ENCODE measurements at places on chromosomes 16 and 17.

GRCh38 chr16:11291091-11291703 lies 10.1 kb upstream of the PRM1 start:
- no peak for DNase-seq

DNA sequence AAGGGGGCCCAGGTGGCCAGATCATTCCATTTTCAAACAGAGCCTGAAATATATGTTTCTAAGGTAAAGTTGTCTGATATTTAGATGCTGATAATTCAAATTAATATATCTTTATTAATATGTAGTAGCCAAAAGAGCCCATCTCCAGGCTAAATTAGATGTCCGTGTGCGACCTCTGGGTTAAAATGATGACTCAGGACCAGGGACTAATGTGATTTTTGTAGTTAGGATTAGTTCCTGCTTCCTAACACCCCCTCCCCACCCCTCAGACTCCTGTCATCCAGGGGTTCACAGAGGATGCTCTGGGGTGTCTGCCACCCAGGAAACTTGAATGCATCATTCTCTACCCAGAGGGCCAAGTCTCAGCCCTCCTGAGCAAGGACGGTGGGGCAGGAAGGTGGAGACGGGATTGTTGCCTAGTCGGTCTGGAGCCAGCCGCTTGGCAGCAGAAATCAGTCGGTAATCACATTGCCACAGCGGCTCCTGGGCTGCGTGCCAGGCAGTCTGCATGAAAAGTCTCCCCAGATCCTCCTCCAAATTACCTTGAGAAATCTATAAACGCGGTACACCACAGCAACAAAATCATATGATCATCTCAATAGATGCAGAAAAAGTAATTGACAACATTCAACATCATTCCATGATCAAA lies 29.8 kb downstream of the CNGB1 start:
- no peak for DNase-seq

DNA sequence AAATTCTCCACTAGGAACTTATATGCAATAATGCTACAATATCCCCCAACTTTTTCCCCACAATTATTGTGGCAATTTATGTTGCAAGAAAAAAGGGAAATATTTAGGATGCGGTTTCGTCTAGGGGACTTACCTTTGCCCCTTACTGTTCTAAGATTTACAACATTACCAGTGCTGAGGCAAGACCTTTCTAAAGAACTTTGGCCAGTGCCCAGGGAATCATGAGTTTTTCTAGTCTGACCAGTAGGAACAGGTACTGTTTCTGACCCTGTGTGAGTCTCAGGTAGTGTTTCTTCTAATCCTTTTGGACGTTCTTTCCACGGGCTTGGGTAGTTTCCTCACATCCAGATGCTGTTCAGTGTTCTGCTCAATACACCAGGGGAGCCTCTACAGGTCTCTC lies 373.7 kb downstream of the HAPSTR1 start:
- DNase-seq: no peak

GRCh38 chr17:45837603-45838002 lies 7.1 kb upstream of the SPPL2C start:
- no peak for DNase-seq

- DNase-seq: peak; percentile 70
These were observed 1.3 kb upstream of the SENP3 start for GRCh38 chr17:7560172-7561027.

DNA sequence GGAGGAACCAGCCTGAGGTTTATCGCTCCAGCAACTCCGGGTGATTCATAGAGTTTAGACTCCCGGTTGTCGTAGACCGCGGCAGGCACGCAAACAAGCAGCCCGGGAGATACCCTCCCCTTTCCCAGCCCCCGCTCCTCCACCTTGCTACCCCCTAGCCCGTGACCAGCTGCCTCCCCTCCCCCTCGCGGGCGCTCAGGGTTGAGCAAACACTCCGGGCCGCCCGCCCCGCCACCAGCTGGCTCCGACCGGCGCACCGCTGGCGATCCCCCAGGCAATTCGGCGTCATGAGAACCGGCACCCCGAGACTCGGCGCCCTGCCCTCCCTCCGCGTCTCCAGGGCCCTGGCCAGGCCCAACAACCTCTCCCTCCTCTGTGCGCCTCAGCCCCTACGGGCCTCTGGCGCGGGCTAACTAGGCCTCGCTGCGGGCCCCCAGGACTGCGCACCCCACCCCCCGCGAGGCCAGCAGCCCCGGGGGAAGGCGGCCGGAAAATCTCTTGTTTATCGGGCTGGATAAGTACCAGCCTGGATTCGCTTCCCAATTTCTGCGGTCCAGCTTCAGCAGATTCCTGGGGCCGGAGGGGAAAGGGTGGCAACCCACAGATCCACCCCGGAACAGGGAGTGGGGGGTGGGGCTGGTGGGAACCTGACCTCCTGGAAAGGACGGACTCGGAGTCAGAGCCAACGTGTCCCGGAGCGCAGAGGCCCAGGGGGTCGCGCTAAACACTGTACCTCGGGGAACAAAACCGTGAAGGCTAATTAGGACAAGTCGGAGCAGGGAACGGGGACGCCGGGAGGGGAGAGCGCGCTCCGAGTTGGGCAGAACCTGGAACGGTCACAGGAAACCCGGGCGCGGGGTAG lies 951 bp upstream of the GPRC5C start:
- no peak for DNase-seq

DNA sequence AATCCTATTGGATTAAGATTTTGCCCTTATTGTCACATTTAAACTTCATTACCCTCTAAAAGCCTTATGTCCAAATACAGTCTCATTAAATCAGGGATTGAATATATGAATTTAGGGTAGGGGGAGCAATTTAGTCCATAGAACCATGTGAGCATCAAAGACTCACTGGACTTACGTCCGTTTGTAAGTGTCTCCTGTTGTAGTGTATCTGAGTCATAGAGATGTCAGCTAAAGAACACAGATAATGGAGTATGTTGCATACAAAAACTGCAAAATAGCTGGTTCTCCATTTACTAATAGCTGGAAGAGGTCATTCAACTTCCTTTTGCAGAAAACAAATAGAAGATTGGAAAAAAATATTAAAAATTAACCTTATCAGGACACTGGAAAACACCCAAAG lies 599.1 kb upstream of the SOX9 start:
- no peak for DNase-seq

GRCh38 chr16:2825049-2825742 lies 4.9 kb upstream of the ZG16B start:
- DNase-seq: no peak

DNA sequence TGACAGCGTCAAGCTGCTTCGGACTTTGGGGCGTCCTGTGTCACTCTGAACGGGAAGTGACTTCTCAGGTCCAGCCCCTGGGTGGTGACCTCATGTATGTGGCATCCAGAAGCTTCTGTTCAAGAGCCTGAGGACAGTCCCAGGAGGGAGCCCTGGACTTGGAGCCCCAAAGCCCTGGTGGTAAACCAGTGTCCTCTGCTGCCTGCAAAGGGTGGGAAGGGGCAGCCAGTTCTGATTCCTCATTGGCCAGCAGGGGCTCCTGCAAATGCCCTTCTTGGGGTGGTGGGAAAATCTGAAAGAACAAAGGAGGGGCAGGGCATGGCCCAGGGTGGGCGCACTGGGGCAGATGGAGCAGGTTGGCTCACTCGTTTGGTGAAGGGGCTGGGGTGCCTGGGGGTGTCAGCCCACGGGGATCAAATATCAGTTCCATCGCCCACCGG lies 1.6 kb downstream of the OSGIN1 start:
- DNase-seq: peak; percentile 59

- no peak for DNase-seq
These were observed 20.1 kb downstream of the SIAH1 start for GRCh38 chr16:48365025-48365600.

DNA sequence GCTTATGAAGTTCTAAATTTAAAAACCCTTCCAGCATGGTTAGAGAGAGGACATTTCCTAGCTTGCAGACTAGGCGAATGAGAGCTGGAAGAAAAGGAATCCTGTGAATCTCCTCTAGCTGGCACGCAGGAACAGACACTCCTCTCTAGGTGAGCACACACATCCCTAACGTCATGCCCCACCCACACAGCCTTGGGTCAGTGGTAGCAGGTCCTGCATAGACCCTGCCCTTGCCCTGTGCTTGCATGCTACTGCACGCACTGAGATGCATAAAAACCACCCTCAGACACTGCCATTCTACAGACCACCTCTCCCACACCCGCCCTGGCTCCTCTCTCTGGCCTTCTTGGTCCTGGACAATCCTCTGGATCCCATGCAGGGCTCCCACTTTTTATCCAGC lies 23.5 kb downstream of the CES1 start:
- no peak for DNase-seq

DNA sequence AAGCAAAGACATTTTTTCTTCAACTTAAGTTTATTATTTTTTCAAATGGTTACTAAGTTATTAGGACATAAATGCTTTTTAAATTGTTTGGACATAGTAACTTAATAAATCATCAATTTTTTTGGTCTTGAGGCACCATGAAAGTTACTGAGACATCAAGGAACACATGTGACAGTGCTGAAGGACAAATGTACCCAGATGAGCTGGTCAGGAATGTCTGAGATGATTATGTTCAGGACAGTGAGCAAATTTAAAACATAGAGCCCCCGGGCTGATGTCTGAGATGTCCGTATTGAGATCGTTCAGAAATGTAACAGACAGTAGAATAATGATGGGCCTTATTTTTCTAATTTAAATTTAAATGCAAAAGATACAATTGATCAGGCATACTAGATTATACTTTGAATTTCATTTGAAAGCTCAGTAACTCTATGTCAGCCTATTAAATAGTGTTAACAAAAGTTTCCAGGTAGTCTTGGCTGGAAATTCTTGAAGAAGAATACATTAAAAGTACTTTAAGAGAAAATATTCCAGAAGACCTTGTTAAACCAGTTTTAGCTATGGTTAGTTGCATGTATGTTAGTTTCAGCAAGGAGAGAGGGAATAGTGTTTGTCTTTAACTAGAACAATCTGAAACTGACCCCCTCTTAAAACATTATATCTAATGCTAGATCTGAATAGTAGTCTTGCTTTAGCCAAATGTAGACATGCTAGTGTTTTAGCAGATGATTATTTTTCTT lies 36.4 kb downstream of the SEC14L1 start:
- DNase-seq: no peak

- no peak for DNase-seq
These were observed 29.8 kb upstream of the EIF1 start for GRCh38 chr17:41658846-41659245.

- no peak for DNase-seq
These were observed 59.0 kb downstream of the ARHGAP17 start for GRCh38 chr16:24955975-24956731.

- DNase-seq: no peak
These were observed 1.3 kb upstream of the DNAH2 start for GRCh38 chr17:7715936-7716886.

- DNase-seq: peak; percentile 46
These were observed 18.7 kb upstream of the EVI2A start for GRCh38 chr17:31339906-31340661.

DNA sequence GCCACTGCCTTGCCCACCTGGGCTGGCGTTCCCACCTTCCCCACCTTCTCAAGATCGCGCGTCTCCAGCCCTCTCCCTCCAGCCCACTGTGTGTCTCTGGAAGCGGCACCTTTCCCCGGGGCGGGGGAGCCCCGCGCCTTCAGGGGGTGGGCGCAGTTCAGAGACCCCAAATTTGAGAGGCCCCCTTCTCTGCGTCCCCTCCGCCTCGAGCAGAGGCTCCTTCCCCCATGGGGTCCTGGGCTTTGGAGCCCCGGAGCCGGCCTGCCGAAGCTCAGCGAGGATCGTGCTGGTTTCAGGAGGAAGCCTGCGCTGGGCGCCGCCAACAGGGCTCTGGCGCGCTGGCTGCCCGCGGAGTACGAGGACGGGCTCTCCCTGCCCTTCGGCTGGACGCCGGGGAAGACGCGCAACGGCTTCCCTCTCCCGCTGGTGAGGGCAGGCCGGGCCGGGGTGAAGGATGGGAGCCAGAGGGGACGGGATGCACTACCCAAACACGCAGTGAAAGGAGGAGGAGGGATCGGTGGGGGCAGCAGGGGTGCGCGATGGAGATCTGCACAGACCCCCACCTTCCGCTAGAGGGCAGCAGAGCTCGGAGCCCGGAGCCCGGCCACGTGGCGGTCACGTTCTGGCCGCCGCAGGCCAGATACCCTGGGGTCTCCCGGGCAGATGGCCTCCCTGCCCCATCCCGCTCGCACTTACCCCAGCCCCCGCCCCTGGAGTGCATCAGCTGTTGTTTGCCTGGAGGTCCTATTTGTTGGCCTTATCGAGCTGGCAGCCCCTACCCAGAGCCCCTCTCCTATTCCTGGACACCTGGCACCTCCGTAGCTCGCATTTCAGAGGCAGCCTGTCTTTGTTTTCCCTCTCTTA lies 11.1 kb downstream of the LPO start:
- peak; percentile 82 for DNase-seq

GRCh38 chr16:67928147-67928546 lies 3.5 kb downstream of the CTRL start:
- no peak for DNase-seq

DNA sequence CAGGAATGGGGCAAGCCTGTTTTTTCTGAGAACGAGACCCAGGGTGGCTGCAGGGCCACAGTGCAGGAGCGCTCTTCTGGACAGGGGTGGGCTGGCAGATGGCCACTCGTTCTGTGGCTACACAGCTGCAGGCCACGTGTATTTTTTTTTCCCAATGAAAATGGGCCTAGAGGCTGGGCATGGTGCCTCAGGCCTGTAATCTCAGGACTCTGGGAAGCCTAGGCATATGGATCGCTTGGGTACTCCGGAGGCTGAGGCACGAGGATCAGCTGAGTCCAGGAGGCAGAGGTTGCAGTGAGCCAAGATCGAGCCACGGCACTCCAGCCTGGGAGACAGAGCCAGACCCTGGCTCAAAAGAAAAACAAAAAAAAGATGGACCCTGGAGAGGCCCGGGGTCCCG lies 6.8 kb downstream of the UNKL start:
- no peak for DNase-seq

DNA sequence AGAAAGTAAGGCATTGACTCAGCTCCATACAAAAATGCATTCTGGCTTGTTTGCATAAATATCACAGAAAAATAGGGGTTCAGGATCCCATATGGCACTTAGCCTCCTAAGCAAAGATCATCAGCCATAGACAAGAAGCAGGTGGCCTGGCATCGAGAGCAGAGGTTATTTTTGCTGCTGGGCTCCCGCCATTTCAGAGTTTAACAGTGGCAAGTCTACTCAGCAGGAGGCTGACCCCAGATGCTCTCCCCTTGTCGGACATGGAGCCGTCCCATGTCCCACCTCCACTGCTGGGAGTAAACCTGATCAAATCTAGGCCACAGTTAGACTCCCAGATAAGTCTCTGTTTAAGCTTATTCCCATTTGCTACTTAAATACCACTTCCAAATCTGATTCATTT lies 269.1 kb downstream of the FTO start:
- no peak for DNase-seq

DNA sequence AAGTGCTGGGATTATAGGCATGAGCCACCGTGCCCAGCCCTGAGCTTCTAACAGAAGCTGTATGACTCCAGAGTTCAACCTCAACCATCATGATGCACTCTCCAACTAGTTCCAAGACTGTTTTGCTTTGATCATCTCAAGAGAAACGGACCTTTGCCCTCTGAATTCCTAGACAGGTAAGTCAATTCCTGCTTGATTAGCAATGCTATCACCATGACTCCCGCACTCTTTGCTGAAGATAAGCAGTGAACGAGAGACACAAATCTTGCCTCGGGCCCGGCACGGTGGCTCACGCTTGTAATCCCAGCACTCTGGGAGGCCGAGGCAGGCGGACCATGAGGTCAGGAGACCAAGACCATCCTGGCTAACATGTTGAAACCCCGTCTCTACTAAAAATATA lies 22.2 kb downstream of the ANKFY1 start:
- DNase-seq: no peak

Data from erythroblast (primary cell).